ENCODE measurements at places on chromosomes 6 and 20. TPM values are rescaled to one million over a fixed set of nuclear protein-coding genes. Genes with fewer than 3 reads are reported as not detected.
A peak's percentile ranks its signal among the peaks of the same experiment; 100 is the strongest.

The GPLD1 gene
- 2.5 TPM for total RNA-seq

GRCh38 chr6:54775576-54775975 is 71.0 kb upstream of the FAM83B start:
- H3K27ac ChIP-seq = no peak overlapping the region
- no peaks in the 10 kb centered on the region for H3K27me3 ChIP-seq
- H3K4me1 ChIP-seq = no peaks in the 10 kb centered on the region
- H3K36me3 ChIP-seq = no peaks in the 10 kb centered on the region
- no peak for DNase-seq

- H3K27ac ChIP-seq = no peak overlapping the region
- H3K4me3 ChIP-seq = no peak overlapping the region
- no peaks in the 10 kb centered on the region for H3K4me1 ChIP-seq
- no peaks in the 10 kb centered on the region for H3K36me3 ChIP-seq
- DNase-seq = no peak
These were observed 95.7 kb downstream of the RCAN2 start for GRCh38 chr6:46395530-46395929.

The OR2B6 gene
- not detected for total RNA-seq

DNA sequence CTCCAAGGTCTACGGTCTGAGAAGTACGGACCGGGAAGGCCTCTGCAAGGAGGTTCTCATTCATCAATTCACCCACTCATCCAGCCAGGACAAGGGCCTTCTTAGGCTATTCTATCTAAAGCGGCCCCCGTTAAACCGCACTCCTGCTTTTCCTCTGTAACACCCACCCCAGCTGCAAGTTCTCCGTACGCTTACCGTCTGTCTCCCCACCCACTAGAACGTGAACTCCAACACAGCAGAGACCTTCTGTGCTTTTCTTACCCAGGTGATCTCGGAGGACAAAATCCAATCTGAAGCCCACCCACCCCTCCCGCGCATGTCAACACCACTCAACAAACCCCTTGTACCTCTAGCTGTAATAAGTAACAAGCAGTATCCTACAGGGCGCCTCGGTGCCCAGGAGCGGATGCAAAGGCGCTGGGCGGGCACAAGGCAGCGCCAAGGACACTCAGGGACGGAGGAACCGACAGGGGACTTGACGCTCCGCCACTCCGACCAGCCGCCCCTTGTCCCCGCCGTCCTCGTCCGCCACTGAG is 351 bp downstream of the AURKA start:
- H3K4me1 ChIP-seq = peaks cover 24% of the 10 kb centered on the region
- peak overlapping the region; percentile 96 for H3K27ac ChIP-seq
- peak overlapping the region; percentile 77 for H3K4me3 ChIP-seq
- no peak for DNase-seq

The UBE2C gene
- total RNA-seq = 1.2 TPM

DNA sequence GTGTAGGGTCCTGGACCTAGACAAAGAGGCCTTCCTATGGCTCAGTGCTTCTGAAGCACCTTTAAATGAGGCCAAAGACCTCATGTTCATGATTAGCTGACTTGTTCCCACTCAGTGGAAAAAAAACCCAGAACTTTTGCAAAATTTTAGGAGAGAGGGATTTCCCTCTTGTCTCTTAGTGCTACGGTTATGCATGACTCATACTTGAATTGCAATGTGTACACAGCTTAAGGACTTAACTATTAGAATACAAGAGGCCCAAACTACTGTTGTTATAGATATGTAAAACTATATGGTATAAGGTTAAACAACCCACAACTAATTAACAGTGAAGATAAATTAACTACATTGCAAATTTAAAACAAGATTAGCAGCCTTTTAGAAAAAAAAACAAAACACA is 32.3 kb upstream of the HLA-A start:
- H3K4me1 ChIP-seq = no peaks in the 10 kb centered on the region
- no peaks in the 10 kb centered on the region for H3K36me3 ChIP-seq
- no peak overlapping the region for H3K4me3 ChIP-seq
- H3K27ac ChIP-seq = no peak overlapping the region
- no peak for DNase-seq

DNA sequence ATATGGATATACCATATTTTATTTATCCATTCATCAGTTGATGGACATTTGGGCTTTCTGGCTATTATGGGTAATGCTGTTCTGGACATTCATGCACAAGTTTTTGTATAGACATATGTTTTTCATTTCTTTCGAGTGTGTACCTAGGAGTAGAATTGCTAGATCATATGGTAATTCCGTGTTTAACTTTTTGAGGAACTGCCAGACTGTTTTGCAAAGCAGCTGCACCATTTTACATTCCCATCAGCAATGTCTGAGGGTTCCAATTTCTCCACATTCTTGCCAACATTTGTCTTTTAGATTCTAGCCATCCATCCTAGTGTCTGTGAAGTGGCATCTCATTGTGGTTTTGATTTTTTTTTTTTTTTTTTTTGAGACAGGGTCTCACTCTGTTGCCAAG is 20.8 kb downstream of the SRC start:
- DNase-seq = no peak
- no peak overlapping the region for H3K4me3 ChIP-seq
- no peaks in the 10 kb centered on the region for H3K4me1 ChIP-seq

DNA sequence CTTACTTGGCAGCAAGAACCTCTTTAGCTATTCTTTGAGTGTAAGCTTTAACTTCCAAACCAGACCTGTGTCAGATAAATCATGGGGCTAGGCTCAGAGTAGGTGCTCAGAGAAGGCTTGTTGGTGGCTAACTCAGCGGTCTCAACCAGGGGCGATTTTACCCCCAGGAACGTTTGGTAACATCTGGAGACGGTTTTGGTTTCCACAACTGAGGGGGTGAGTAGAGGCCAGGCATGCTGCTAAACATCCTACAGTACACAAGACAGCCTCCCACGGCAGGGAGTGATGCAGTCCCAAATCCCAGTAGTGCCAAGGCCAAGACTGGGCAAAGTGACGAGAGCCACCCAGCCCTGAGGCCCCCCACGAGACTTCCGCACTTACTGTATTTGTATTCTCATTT is 59.2 kb downstream of the RAB44 start:
- no peaks in the 10 kb centered on the region for H3K27me3 ChIP-seq
- peaks cover 6% of the 10 kb centered on the region for H3K4me1 ChIP-seq
- no peaks in the 10 kb centered on the region for H3K36me3 ChIP-seq
- H3K27ac ChIP-seq = peak overlapping the region; percentile 9
- no peak for DNase-seq

DNA sequence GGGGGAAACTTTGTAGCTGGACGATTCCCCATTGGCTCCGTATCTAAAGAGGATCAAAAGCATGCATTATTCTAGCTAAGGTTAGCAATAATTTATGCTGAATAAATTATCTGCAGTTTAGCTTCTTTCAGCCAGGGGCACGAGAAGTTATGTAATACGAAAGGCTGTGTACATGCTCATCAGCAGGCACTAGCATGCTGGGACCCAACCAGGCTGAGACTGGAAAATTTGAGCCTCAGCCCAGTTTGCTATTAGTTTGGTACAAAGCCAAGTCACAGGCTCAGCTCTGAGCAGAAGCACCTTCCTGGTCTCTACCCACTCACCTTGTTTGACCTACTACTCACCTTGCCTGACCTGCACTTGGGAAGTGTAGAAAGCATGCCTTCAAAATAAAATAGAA is 328.1 kb upstream of the ARID1B start:
- H3K27me3 ChIP-seq = no peaks in the 10 kb centered on the region
- no peak overlapping the region for H3K27ac ChIP-seq
- H3K36me3 ChIP-seq = no peaks in the 10 kb centered on the region
- H3K4me3 ChIP-seq = no peak overlapping the region

- no peak for DNase-seq
- H3K27me3 ChIP-seq = no peaks in the 10 kb centered on the region
- H3K36me3 ChIP-seq = no peaks in the 10 kb centered on the region
- no peak overlapping the region for H3K27ac ChIP-seq
These were observed 152.4 kb upstream of the THBS2 start for GRCh38 chr6:169406034-169406433.

The CCN6 gene
- total RNA-seq = not detected

GRCh38 chr6:26056583-26057350 is 30.5 kb upstream of the HFE start:
- H3K27ac ChIP-seq = peak overlapping the region; percentile 88
- no peaks in the 10 kb centered on the region for H3K4me1 ChIP-seq
- no peaks in the 10 kb centered on the region for H3K27me3 ChIP-seq
- H3K4me3 ChIP-seq = peak overlapping the region; percentile 85

The PLCG1 gene
- total RNA-seq = 132 TPM

The CEP57L1 gene
- total RNA-seq = 23.7 TPM

DNA sequence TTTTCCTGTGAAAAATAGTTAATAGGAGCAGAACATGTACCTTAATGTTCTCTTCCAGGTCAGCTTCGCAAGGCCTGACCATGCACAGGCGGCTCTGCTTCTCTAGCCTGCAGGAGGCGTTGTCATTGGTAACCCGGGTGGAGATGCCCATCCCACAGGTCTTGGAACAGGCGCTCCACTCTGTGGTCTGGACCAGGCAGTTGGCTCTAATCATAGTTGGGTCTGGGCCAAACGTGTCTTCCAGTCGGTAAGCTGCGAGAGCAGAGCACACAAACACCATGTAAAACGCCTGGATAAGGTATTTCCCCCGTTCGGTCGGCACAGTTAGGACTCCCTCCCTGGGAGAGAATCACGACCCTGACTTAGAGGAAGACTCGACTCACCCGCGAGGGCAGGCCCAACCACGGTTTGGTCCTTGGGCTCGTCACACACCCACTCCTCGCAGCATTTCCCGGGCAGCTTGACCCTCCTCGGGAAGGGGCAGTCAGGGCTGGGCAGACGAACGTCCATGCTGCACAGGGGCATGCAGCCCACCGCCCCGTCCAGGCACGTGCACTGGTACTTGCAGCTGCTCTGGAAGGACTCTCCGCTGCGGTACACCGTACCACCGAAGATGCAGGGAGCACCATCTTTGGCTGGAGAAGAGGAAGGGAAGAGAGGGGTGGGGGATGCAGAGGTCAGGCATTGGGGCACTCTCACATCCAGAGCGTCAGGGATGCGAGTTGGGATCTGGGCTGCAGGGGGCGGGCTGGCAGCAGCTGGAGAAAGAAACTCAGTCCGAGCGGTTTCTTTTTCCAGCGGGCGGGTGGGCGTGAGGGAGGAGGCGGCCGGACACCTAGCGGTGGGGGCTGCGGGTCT is 1.0 kb downstream of the CCN2 start:
- DNase-seq = peak; percentile 71
- H3K4me3 ChIP-seq = peak overlapping the region; percentile 76
- H3K4me1 ChIP-seq = no peaks in the 10 kb centered on the region
- H3K27ac ChIP-seq = peak overlapping the region; percentile 92

GRCh38 chr20:58246346-58246745 is 17.9 kb upstream of the ANKRD60 start:
- H3K36me3 ChIP-seq = no peaks in the 10 kb centered on the region
- H3K27ac ChIP-seq = no peak overlapping the region
- H3K27me3 ChIP-seq = no peaks in the 10 kb centered on the region
- no peak overlapping the region for H3K4me3 ChIP-seq
- no peaks in the 10 kb centered on the region for H3K4me1 ChIP-seq

DNA sequence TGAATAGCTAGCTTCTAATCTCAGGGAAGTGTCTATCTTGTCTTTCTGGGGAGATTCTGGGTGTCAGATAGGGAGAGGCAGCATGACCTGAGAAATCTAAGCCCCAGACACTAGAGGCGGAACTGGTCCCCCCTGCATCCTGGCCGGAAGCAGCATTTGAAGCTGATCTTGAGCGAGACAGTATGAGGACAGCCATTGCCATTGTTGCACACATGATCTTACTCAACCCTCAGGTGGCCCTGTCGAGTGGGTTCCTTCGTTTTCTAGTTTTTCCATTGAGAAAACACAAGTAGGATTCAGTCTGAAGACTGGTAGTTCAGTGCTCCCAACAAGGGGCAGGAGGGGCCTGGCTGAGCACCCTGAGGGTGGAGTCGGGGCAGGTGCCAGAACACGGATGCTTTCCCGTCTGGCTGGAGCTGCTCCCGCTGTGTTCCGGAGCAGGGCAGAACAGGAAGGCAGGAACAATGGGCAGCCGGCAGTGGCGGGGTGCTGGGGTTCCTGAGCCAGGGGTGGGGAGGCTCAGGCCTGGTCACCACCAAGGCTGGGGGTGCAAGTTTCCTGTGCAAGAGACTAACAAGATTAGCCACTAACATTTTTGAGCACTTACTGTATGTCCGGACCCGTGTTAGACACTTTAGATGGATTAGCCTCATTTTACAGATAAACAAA is 7.9 kb upstream of the SDCBP2 start:
- no peaks in the 10 kb centered on the region for H3K4me1 ChIP-seq
- no peaks in the 10 kb centered on the region for H3K27me3 ChIP-seq
- no peaks in the 10 kb centered on the region for H3K36me3 ChIP-seq
- H3K4me3 ChIP-seq = no peak overlapping the region

GRCh38 chr6:106051226-106051625 is 34.9 kb upstream of the PRDM1 start:
- no peaks in the 10 kb centered on the region for H3K4me1 ChIP-seq
- H3K4me3 ChIP-seq = no peak overlapping the region

The TNNC2 gene
- total RNA-seq = 4.8 TPM

DNA sequence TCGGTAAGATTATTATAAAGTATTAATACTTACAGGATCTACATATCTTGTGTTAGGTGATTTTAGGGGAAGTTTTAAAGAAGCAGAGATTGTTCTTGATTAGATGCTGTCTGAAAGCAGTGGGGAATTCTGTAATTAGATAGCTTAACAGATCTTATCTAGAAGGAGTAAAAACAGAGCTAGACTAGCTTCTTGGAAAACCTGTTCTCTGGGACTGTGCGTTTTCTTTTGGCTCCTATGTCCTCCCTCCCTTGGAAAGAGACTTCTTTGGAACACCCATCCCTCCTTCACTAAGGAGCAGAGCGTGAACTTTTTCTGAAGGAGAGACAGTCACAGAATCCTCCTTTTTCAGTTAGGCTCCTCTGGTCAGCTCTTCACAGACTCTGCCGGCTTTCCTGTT is 83.5 kb upstream of the ZNF184 start:
- peaks cover 95% of the 10 kb centered on the region for H3K27me3 ChIP-seq
- no peaks in the 10 kb centered on the region for H3K4me1 ChIP-seq
- no peak for DNase-seq

GRCh38 chr6:13992417-13993055 is 67.8 kb downstream of the RNF182 start:
- no peaks in the 10 kb centered on the region for H3K27me3 ChIP-seq
- no peak overlapping the region for H3K4me3 ChIP-seq
- no peak overlapping the region for H3K27ac ChIP-seq
- no peaks in the 10 kb centered on the region for H3K4me1 ChIP-seq
- H3K36me3 ChIP-seq = no peaks in the 10 kb centered on the region

DNA sequence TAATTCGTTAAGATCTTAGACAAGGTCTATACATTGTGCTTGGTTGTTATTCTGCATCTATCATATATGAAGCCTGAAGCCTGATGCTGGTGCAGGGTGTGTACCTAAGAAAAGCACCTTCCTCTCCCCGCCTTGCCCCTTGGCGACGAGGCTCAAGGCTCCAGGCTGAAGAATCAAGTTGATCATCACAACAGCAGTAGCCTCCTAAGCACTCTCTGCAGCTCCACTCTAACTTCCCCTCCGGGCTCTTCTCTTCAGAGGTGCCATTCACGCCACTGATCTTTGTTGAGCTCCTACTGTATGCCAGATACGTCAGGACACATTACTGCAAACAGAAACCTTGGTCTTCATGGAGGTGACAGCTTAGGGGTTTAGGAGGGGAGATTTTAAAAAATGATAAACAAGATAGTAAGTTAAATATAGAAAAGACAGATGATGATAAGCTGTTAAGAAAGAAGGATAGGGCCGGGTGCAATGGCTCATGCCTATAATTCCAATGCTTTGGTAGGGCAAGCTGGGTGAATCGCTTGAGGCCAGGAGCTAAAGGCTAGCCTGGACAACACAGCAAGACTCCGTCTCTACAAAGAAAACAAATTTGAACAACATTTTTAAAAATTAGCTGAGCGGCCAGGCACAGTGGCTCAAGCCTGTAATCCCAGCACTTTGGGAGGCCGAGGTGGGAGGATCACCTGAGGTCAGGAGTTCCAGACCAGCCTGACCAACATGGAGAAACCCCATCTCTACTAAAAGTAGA is 38.4 kb upstream of the ZNF217 start:
- no peaks in the 10 kb centered on the region for H3K4me1 ChIP-seq
- H3K27ac ChIP-seq = no peak overlapping the region
- no peaks in the 10 kb centered on the region for H3K36me3 ChIP-seq
- H3K4me3 ChIP-seq = no peak overlapping the region
- no peak for DNase-seq
